T-cell (primary cell): ENCODE measurements at places on chromosomes 2 and 18.

GRCh38 chr18:71431171-71431570 is 1113.0 kb downstream of the CBLN2 start:
- no peak overlapping the region for H3K27ac ChIP-seq
- no peaks in the 10 kb centered on the region for H3K36me3 ChIP-seq
- no peak for DNase-seq
- H3K27me3 ChIP-seq: no peaks in the 10 kb centered on the region

GRCh38 chr2:45729753-45730512 is 78.5 kb downstream of the PRKCE start:
- no peaks in the 10 kb centered on the region for H3K27me3 ChIP-seq
- H3K4me1 ChIP-seq: no peaks in the 10 kb centered on the region
- DNase-seq: no peak
- H3K4me3 ChIP-seq: no peak overlapping the region
- no peak overlapping the region for H3K27ac ChIP-seq
- H3K36me3 ChIP-seq: no peaks in the 10 kb centered on the region

GRCh38 chr2:60118061-60118460 is 435.4 kb downstream of the BCL11A start:
- no peaks in the 10 kb centered on the region for H3K27me3 ChIP-seq
- no peaks in the 10 kb centered on the region for H3K4me1 ChIP-seq
- no peaks in the 10 kb centered on the region for H3K36me3 ChIP-seq
- no peak overlapping the region for H3K27ac ChIP-seq
- no peak for DNase-seq

- no peaks in the 10 kb centered on the region for H3K4me1 ChIP-seq
These were observed 1432.2 kb upstream of the ACVR2A start for GRCh38 chr2:146412625-146413024.

- no peaks in the 10 kb centered on the region for H3K27me3 ChIP-seq
- H3K27ac ChIP-seq: no peak overlapping the region
- no peaks in the 10 kb centered on the region for H3K4me1 ChIP-seq
- no peak overlapping the region for H3K4me3 ChIP-seq
- no peak for DNase-seq
These were observed 124.4 kb downstream of the TMEM163 start for GRCh38 chr2:134594399-134594798.

DNA sequence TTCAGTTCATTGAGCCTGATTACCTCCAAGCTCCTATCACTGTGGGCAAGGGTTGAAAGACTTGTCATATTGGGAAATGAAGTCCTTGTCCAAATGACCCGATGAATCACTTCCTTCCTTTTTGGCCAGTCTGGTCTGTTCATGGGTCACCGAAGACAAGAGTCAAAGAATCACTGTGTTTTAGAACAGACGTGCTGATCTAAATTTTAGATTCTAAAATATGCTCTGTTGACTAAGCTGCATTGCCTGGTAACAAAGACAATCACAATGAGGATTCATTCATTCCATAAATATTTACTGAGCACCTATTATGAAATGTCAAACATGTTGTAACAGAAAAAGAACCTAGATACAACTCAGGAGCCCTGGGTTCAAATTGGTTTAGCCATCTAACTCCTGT is 99.4 kb upstream of the RND3 start:
- DNase-seq: no peak
- no peak overlapping the region for H3K27ac ChIP-seq
- no peaks in the 10 kb centered on the region for H3K27me3 ChIP-seq
- no peak overlapping the region for H3K4me3 ChIP-seq
- H3K36me3 ChIP-seq: no peaks in the 10 kb centered on the region

DNA sequence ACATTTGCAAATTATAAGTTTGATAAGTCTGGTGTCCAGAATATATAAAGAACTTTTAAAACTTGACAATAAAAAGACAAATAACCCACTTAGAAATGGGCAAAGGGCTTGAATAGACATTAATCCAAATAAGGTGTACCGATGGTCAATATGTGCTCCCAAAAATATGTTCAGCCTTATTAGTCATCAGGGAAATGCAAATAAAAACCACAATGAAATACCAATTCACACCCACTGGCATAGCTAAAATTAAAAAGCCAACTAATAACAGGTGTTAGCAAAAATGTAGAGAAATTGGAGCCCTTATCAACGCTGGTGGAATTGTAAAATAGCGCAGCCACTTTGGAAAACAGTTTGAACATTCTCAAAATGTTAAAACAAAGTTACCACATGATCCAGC is 79.0 kb upstream of the SCG2 start:
- no peak overlapping the region for H3K4me3 ChIP-seq
- no peak overlapping the region for H3K27ac ChIP-seq
- no peaks in the 10 kb centered on the region for H3K27me3 ChIP-seq
- no peak for DNase-seq

DNA sequence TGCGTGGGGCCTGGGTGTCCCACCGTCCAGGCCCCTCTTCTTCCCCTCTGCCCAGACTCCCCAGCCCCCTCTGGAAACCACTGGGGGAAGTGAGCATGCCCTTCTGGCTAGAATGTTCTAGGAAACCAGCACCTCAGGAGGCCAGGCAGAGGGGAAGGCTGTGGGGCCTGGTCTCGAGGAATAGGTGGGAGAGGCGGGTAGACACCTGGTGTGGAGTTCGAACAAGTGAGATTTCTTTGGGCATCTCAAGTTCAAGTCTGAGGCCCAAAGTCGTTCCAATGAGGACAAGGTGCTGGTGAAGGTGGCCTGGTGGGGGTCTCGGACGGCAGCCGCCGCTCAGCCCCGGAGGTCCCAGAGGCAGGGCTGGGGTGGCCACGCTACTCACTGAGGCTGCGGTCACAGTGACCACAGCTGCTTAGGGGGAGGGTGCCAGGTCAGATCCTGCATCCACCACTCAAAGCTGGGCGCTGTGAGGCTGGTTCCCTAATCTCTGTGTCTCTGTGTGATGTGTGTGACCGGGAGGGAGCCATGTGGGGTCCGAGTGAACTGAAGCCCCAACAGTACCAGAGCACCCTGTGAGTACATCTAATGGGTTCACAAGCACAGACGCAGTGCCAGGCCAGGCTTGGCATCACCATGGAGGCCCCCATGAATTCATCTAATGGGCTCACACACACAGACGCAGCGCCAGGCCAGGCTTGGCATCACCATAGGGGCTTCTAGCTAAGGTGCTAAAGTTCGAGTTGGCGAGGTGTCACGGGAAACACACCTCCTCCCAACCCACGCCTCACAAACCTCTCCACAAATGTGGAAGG is 26.5 kb upstream of the PXDN start:
- no peak for DNase-seq
- no peaks in the 10 kb centered on the region for H3K4me1 ChIP-seq
- H3K27ac ChIP-seq: no peak overlapping the region
- H3K27me3 ChIP-seq: no peaks in the 10 kb centered on the region
- no peak overlapping the region for H3K4me3 ChIP-seq

- no peak overlapping the region for H3K4me3 ChIP-seq
- DNase-seq: no peak
- H3K27ac ChIP-seq: no peak overlapping the region
- no peaks in the 10 kb centered on the region for H3K27me3 ChIP-seq
- H3K36me3 ChIP-seq: no peaks in the 10 kb centered on the region
- H3K4me1 ChIP-seq: no peaks in the 10 kb centered on the region
These were observed 66.2 kb downstream of the SP3 start for GRCh38 chr2:173898996-173899395.

- no peaks in the 10 kb centered on the region for H3K4me1 ChIP-seq
- H3K4me3 ChIP-seq: no peak overlapping the region
- H3K27ac ChIP-seq: no peak overlapping the region
- DNase-seq: no peak
These were observed 146.5 kb downstream of the CDH7 start for GRCh38 chr18:65897292-65897691.

- DNase-seq: no peak
- no peaks in the 10 kb centered on the region for H3K27me3 ChIP-seq
- no peak overlapping the region for H3K27ac ChIP-seq
- peaks cover 51% of the 10 kb centered on the region for H3K36me3 ChIP-seq
These were observed 55.2 kb downstream of the TTC21B start for GRCh38 chr2:165898381-165898780.

- no peak for DNase-seq
- H3K36me3 ChIP-seq: peaks cover 6% of the 10 kb centered on the region
- H3K27ac ChIP-seq: peak overlapping the region; percentile 85
- H3K4me1 ChIP-seq: peaks cover 51% of the 10 kb centered on the region
These were observed 2.9 kb downstream of the CREB1 start for GRCh38 chr2:207532676-207533075.

DNA sequence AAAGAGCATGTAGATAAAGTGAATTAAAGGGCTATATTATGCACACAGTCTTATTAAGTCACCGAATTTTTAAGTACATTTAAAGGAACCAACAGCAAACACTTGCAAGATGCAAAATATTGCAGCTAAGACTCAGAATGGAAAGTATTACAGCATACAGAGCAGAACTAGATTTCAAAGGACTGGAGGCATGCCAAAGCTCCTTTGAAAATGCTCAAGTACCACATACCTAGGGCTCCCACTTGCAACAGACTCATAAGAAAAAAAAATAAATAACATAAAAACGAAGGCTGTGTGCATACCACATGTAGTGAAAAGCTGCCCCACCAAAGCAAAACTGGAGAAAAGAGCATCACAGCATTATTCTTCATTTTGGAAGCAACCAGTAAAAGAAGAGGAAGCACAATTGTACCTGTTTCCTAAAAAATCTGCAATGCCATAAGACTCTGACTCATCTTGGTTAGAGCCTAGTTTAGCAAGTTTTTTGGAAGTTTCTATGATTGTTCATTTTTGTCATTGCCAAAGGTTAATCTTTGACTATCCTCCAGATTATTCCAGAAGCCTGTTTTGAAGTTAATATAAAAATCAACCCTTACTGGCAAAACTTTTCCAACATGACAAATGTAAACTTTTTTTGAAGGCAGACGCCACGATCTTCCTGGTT is 306.0 kb upstream of the COL3A1 start:
- H3K4me1 ChIP-seq: no peaks in the 10 kb centered on the region
- no peak for DNase-seq
- H3K27me3 ChIP-seq: no peaks in the 10 kb centered on the region
- no peak overlapping the region for H3K4me3 ChIP-seq
- H3K36me3 ChIP-seq: no peaks in the 10 kb centered on the region
- no peak overlapping the region for H3K27ac ChIP-seq

GRCh38 chr2:115165529-115166109 is 723.2 kb downstream of the DPP10 start:
- H3K27ac ChIP-seq: no peak overlapping the region
- no peak for DNase-seq
- H3K27me3 ChIP-seq: peaks cover 15% of the 10 kb centered on the region
- H3K36me3 ChIP-seq: no peaks in the 10 kb centered on the region
- H3K4me1 ChIP-seq: no peaks in the 10 kb centered on the region
- H3K4me3 ChIP-seq: no peak overlapping the region

DNA sequence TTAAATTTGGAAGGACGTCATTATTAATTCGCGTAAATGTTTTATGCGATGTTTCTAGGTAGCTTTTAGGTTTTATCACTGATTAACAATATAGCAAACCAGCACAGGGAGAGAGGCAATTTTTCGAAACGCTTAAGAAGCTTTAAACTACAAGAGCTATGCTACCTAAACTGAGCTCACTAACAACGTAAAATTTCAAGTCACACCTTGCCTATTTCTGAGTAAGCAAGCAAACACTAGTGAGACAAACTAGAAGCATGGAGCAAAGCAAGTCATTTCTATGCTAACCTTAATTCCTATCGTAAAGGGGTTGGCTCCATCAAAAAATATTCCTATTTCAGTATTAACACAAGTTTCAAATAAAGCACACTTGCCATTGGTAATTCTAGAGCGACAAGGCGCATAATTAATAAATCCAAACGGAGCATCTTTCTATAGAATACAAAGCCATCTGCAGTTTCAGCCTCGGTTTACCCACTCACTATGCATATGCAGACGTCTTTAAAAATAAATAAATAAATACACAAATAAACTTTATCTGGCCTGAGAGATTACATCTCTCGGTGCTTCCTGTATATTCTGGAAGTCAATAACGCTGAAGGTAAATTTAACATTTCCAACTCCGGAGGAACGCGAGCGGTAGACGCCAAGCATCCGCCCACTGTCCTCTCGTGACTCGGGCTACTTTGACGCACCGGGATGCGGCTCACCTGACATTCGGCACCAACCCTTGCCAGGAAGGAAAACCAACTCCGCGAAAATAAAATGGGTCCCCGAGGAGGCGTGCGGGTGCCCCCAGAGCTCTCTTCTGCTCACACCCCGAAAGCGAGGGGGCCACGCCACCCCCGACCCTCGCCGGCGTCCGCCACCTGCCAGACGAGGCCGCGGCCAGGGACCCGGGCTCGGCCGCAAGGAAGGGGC is 947 bp downstream of the ITSN2 start:
- DNase-seq: peak; percentile 62
- H3K4me1 ChIP-seq: peaks cover 15% of the 10 kb centered on the region
- no peaks in the 10 kb centered on the region for H3K27me3 ChIP-seq
- peak overlapping the region; percentile 63 for H3K4me3 ChIP-seq
- no peaks in the 10 kb centered on the region for H3K36me3 ChIP-seq
- H3K27ac ChIP-seq: peak overlapping the region; percentile 30

DNA sequence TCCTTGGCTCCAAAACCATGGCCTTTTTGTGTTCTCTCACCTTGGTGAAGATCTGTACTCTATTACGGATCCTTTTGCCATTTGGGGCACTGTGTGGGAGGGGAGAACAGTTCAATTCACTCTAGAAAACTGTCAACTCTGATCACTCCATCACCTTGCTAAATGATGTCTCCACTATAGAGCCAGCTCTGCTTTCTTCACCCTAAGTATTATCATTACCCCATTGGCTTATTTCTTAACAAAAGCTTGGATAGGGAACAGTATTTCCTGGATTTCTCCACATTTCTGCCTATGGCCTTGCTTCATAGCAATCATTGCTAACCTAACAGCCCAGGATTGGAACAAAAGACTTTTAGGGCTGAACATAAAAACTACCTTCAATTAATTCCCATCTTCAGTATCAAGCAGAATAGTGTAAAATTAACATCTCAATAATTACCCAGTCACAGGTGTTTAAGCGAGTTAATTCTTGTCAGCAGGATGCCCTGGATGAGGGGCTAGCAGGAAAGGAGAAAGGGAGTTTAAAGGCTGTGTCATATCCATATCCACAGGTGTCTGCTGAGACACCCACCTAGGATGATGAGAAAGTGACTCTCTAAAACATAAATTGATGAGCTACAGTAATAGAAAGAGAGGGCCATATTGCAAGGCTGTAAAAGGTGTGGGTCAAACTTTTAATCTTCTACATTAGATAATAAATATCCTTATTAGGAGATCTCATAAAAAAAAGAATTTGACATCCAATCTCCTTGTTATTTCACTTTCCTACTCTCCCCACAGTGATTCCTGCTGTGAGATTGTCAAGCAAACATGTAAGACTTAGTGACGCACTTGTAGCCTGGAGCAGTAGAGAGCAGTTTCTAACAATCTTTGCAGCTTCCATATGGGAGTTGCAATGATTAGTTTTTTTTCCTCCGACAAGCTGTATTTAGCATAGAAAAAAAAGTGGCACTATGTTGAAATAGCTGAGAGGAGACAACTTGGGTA is 589.5 kb upstream of the NXPH2 start:
- no peak overlapping the region for H3K4me3 ChIP-seq
- no peaks in the 10 kb centered on the region for H3K36me3 ChIP-seq
- H3K27ac ChIP-seq: no peak overlapping the region
- DNase-seq: no peak
- H3K27me3 ChIP-seq: no peaks in the 10 kb centered on the region

GRCh38 chr2:69766014-69766413 is 24.1 kb downstream of the ANXA4 start:
- H3K4me1 ChIP-seq: peaks cover 18% of the 10 kb centered on the region
- H3K27me3 ChIP-seq: no peaks in the 10 kb centered on the region
- no peak overlapping the region for H3K27ac ChIP-seq
